ENCODE measurements at places on chromosomes 7 and 10.

DNA sequence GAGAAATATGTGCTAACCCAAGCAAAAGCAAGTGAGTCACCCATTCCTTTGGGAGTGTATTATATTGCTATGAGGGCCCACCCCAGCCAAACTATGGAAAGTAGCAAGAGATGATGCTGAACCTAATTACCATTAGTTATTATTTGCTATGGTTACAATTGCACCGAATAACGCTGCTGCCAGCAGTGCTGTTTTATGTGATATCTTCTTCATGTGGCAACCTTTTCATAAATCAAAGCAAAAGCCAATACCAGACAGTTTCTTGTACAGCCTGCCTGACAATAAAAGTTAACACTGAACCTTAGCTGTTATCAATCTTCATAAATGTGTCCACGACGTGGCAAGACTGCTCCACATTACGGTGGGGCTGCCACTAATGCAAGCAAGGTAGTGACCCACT lies 241.7 kb upstream of the PLXNA4 start:
- no peak for DNase-seq

DNA sequence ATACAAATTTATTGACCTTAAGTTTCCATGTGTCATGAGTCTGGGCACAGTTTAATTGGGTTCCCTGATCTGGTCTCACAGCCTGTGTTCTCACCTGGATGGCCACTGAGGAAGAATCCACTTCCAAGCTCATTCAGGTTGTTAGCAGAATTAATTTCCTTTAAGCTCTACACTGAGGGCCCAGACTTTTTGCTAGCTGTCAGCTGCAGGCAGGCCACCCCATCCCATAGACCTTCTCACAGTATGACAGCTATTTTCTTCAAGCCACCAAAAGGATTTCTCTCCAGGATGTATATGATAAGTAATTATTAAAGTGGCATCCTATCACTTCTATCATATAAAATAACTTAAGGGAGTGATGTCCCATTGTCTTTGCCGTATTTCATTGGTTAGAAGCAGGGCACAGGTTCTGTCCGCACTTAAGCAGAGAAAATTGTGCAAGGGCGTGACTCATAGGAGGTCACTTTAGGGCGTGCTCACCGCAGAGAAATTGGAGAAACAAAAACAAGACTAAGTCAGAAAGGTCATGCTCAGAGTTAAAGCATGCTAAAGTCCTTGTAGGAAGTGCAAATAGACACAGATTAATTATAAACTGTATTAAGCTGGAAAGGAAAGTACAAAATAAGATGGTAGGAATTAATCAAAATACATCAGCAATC lies 109.9 kb downstream of the AHR start:
- no peak for DNase-seq

DNA sequence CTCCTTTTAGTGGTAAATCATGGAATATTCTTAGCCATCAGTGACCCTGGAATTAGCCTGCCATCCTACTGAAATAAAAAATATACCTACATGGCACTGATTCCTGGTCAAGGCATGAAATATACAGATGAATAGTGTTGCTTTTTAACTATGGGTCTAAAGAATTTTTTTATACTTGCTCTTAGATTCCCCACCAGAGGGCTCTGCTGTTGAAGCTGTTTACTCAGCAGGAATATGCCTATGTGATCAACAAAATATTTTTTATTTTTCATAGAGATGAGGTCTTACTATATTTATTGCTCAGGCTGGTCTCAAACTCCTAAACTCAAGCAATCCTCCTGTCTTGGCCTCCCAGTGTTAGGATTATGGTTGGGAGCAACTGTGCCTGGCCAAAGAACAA lies 13.5 kb downstream of the ZC3HC1 start:
- DNase-seq, result no peak

DNA sequence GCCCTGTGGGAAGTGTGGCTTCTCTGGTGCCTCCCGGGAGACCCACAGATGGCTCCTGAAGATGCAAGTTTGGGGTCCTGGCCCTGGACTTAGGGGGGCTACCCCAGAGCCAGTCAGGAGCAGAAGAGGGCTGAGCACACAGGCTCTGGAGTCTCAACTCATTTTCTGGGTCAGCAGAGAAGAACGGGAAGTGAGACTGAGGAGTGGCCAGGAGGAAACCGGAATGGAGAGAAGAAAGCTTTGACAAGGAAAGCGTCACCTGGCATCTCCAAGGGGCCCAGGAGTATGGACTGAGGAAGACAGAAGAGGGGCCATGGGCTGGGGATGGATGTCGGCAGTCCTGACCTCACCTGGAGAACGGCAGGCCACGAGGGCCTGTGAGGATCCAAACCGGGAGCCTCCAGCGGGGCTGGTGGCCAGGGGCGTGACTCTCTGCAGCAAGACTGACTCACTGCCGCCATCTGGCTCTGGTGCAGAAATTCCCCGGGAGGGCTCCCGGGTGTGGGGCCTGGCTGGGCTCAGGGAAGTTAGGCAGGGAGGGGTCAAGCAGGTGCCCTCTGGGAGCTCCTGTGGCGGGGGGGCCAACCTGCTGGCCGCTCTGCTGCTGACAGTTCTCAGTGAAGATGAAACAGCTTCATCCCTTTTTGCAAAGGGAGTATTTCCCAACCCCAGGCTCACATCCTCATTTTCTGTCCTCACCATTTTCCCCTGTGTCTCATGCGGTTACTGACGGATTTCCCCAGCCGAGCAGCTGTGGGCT lies 23.6 kb downstream of the DAGLB start:
- no peak for DNase-seq

DNA sequence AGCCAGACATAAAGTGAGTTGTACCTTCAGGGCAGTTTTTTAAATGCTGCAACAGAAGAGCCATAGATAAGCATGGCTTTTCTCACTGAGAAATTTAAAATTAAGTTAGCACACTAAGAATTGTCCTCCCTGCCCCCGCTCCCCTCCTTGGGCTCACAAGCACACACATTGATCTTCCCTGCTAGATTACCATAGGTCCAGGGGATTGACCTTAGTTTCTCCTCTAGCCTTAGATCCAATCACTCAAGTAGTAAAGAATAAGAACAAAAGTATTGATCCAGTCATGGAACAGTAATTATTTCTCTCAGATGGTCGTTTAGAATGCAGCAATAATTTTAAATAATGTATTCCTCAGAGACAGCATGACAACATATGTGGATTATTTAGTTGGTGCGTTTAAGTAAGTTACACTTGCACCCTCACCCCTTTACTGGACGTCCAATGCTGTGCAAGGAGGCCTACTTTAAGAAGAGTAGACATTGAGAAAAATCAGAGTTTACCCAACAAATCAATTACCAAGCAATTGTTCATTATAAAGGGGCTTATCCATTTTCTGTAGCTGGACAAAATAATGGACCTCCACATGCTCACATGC lies 683.5 kb upstream of the GALNT17 start:
- DNase-seq, result no peak

DNA sequence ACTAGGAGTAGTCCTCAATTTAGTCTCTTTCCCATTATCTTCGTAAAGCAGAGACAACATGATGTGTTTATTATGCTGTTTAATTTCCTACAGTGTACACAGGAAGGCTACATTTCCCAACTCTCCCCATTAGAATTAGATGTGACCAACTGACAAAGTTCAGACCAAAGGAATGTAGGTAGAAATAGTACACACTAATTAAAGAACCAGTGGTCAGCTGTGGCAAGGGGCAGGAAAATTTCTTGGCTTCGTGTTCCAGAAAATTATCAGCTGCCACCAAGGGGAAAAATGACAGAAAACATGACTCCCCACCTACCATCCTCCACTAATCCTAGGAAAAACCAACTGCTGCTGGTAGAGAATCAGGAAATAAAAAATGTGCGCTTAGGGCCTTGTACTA lies 125.6 kb downstream of the PPP1R3A start:
- DNase-seq, result no peak

DNA sequence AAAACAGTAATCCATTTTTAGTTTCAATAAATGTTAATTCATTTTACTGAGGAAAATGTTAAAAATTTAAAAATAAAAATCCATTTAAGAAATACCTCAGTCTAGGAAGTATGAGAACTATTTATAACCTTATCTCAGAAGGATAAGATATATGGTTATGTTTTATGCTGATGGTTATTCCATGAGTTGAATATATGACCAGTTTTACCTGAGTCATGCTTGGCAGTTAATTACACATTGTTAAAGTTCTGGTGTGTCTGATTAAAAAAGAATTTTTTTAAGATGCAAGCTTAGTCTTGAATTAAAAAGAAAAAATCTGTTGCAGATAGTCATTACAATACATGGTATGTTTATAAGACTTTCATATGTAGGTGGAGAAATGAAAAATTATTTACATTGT lies 191.7 kb downstream of the ARL4A start:
- DNase-seq, result no peak

DNA sequence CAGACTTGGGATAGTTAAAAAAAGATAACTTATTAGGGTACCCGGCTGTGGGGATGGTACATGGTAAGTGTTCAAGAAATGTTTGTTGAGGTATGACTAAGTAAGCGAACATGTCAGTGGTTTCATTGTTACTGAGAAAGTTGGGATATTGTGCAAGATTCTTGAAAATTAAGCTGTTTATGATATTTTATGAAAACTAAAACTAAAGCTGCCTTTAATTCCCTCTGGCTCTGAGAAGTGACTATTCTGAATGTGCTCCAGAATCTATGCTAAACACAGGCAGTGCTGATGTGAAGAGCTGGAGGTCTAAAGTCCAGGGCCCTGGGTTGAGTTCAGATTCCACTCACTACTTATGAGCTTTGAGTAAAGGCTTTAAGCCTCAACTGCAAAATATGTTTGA lies 72.9 kb downstream of the AOAH start:
- no peak for DNase-seq

GRCh38 chr7:15280078-15280733 lies 281.6 kb downstream of the AGMO start:
- DNase-seq, result no peak

GRCh38 chr7:116776610-116777289 lies 85.6 kb upstream of the CAPZA2 start:
- DNase-seq, result no peak

DNA sequence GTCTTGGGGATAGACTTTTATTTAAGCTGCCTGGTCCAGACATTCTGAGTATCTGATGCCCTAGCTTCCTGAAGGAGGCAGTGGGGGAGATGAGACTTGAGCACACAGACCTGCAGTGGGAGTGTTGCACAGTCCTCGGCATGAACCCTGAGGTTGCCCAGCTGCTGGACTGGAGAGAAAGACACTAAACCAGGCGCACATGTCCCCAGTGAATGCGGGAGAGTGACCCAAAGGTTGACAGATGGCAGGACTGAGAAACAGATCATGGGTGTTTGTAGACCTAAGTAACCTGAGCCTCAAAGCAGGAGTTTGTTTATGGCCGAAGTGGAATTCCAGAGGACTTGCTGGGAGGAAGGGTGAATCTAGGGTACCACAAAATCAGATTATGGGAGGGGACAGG lies 15.7 kb upstream of the MSRB2 start:
- no peak for DNase-seq

GRCh38 chr7:132171130-132171576 lies 405.1 kb downstream of the PLXNA4 start:
- DNase-seq, result no peak

DNA sequence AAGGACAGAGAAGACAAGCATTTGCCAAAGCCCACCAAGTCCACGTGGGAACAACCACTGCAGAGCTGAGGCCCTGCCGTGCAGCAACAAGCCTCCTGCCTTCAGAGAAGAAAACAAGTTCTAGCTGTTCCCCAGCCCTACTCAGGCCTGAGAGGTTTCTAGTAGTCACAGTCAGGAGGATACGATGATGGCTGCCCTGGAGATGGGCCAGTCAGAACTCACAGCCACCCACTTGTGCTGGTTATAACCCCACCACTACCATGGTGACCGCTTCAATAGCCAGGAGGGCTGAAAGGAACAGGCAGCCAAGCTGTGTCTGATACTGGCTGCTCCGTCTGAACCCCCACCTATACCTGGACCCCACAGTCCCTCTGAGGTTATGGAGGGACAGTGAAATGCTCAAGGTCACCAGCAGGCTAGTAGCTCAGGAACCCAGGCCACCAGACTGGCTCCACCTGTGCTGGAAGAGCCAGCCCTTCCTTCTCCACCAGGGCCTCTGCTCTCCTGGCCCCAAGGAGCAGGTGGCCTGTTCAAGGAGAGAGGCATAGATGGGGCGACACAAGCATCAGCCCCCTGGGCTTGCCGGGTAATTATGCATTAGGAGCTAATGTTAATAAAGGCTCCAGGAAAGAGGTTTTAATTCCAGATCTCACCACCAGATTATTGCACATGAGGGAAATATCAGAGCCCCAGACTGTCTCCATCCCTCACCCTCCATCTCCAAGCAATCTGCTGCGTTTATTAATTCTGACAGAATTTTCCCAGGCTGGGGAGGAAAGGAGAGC lies 125.8 kb upstream of the PCBD1 start:
- DNase-seq, result no peak

GRCh38 chr7:36281945-36282717 lies 107.5 kb upstream of the ANLN start:
- no peak for DNase-seq

GRCh38 chr10:132904814-132905649 lies 37.3 kb downstream of the CFAP46 start:
- DNase-seq, result no peak

DNA sequence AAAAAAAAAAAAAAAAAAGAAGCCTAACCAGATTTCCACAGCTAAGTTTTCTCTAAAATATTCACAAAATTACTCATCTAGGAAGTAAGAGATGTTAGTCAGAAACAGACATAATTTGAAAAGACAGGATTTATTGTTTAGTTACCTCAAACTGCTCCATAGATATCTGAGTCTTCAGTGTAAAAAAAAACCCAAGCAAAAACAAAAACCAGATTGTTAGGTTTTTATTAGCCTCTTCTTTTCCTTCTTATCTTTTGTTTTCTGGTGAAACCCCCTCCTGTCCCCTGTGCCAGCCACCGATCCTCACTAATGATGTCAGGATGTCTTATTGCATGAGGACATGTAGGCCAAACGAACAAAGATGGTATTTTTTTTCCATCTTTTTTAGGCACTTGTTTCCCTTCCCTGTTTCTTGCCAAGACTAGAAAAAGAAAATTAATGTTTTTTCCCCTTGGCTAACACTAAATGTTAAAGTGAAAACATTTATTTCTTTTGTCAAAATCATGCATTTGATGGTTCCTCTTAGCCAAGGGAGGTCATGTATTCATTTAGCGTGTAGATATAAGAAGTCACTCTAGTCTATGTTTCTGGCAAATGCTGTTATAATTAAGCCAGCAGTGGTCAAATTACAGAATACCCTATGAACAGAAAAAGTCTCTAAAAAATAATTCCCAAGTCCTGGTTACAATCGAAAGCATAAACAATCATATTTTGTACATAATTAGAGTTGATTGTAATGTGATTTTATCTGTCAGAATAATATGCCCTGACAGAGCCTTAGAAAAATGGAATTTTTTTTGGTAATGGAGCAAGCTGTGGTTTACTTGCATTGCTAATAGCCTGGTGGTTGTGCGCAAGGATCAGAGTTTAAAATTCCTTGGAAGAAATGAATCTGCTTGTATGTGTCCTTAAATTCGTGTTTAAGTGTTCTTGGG lies 702.4 kb upstream of the FZD8 start:
- DNase-seq, result no peak

GRCh38 chr10:12663863-12664262 lies 314.5 kb downstream of the CAMK1D start:
- DNase-seq, result no peak
